K562 (cell line): ENCODE measurements at places on chromosomes 12 and 14. TPM values are rescaled to one million over a fixed set of nuclear protein-coding genes. Genes with fewer than 3 reads are reported as not detected.

- no peaks in the 10 kb centered on the region for H3K27me3 ChIP-seq
- no peak overlapping the region for H3K4me3 ChIP-seq
- DNase-seq: no peak
Measured at GRCh38 chr14:81981307-81981675, 447.6 kb upstream of the SEL1L start.

- H3K27me3 ChIP-seq: no peaks in the 10 kb centered on the region
- peak; percentile 11 for DNase-seq
- H3K4me3 ChIP-seq: peak overlapping the region; percentile 7; the same call in 1 of the 2 replicates
- H3K27ac ChIP-seq: 0 out of 3 replicates have a peak overlapping the region, but pooled peaks have one; percentile 24
- H3K4me1 ChIP-seq: peaks cover 38% of the 10 kb centered on the region
- H3K36me3 ChIP-seq: peaks cover 39% of the 10 kb centered on the region
Measured at GRCh38 chr14:76261371-76261811, 109.7 kb downstream of the GPATCH2L start.

GRCh38 chr12:7723926-7724325 lies 12.7 kb downstream of the DPPA3 start:
- H3K4me1 ChIP-seq: no peaks in the 10 kb centered on the region
- peaks cover 4% of the 10 kb centered on the region; the same call in 1 of the 2 replicates for H3K27me3 ChIP-seq
- H3K4me3 ChIP-seq: no peak overlapping the region

DNA sequence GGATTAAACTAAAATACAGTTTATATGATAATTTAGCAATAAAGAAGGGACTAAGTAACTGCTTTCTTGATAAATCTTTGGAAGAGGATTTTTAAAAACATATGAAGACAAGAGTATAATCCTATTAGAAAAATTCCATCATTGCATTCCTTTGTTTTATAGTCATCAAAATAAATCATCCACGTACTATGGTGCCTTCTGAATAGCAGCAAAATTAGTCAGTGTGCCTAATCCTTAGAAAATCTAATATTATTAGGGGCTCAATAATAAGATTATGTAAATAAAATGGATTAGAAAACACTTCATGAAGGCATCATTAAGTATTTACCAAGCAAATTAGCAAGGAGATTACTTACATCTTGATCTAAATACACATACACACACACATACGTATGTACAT lies 102.1 kb downstream of the KCNH5 start:
- H3K4me3 ChIP-seq: no peak overlapping the region
- no peaks in the 10 kb centered on the region for H3K4me1 ChIP-seq
- no peaks in the 10 kb centered on the region for H3K27me3 ChIP-seq
- no peaks in the 10 kb centered on the region for H3K36me3 ChIP-seq
- no peak for DNase-seq

DNA sequence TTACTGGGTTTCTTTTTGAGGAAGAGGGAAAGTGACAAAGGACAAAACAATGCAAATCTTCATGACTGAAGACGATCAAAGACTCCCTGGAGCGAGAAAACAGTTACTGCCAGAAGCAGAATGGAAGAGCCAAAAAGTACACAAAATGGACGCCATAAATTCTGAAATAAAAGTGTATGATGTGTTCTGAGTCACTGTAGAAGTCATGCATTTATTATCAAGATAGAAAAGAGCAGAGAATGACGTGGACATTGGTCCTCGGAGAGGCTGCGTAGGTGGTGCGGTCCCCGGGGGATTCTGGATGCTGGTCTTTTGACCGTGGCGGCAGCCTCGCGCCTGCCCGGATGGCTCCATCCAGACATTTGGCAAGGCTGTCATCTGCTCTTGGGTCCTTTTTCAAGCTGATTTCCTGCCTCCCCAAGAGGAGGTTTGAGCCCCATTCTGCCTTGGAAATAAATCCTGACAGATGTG lies 52.8 kb downstream of the C14orf132 start:
- no peaks in the 10 kb centered on the region for H3K4me1 ChIP-seq
- H3K27ac ChIP-seq: no peak overlapping the region
- H3K27me3 ChIP-seq: no peaks in the 10 kb centered on the region; the same call in 2 of the 3 replicates
- no peaks in the 10 kb centered on the region for H3K36me3 ChIP-seq
- no peak for DNase-seq

DNA sequence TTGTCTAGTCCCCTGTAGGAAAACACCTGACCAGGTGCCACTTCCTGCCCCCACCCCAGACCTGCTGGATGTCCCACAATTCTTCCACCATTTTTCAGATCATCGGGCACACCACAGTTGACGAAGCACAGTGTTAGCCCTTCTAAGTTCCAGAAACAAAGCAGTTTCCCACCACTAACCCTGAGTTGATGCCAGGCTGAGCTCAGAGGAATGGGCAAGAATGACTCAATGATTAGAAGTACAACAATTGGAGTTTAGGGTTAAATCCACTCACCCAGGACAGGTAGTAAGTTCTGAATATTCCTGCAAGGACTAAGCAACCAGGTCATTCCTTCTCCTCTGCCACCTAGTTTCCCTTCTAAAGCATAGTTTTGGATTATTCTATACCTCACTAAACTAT lies 979.8 kb downstream of the BCL11B start:
- H3K4me1 ChIP-seq: no peaks in the 10 kb centered on the region
- no peak overlapping the region for H3K27ac ChIP-seq
- H3K27me3 ChIP-seq: no peaks in the 10 kb centered on the region
- DNase-seq: no peak
- H3K4me3 ChIP-seq: no peak overlapping the region

- no peak overlapping the region for H3K4me3 ChIP-seq
- no peak overlapping the region for H3K27ac ChIP-seq
- no peak for DNase-seq
- H3K36me3 ChIP-seq: no peaks in the 10 kb centered on the region
- no peaks in the 10 kb centered on the region for H3K4me1 ChIP-seq
Measured at GRCh38 chr12:65867394-65867793, 43.1 kb downstream of the HMGA2 start.

- H3K4me1 ChIP-seq: no peaks in the 10 kb centered on the region
- no peak overlapping the region for H3K27ac ChIP-seq
- DNase-seq: no peak
Measured at GRCh38 chr14:82009076-82009475, 475.4 kb upstream of the SEL1L start.

DNA sequence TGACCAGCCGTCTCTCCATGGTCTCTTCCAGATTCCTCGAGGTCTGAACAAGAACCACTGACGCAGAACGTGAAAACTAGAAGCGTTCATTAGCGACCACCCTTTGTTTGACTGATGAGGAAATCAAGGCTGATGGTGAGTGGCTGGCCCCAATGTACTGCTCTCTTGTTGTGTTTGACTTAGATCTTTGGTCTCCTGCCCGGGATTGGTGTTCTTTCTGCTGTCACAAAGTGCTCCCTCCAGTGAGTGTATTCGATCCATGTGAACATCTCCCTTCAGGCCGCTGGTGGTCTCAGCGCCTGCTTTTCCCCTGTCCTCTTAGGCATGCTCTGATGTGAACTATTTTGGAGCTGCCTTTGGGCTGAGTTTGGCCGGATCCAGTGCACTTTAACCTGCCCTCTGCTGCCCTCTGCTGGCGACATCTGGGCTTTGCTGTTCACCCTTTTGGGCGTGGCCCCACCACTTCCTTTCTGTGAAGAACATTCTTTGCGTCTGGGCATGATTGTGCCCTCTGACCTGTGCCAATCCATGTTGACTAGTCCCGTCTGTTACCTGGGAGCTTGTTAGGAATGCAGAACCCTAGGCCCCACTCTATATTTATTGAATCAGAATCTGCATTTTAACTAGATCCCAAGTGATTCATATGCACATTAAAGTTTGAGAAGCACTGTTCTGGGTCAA lies 279.1 kb downstream of the TTC6 start:
- no peaks in the 10 kb centered on the region for H3K36me3 ChIP-seq
- no peak overlapping the region for H3K27ac ChIP-seq
- no peaks in the 10 kb centered on the region for H3K4me1 ChIP-seq

- no peak for DNase-seq
- H3K36me3 ChIP-seq: no peaks in the 10 kb centered on the region
- no peak overlapping the region for H3K27ac ChIP-seq
Measured at GRCh38 chr12:25186038-25186787, 8.7 kb downstream of the DNAI7 start.

DNA sequence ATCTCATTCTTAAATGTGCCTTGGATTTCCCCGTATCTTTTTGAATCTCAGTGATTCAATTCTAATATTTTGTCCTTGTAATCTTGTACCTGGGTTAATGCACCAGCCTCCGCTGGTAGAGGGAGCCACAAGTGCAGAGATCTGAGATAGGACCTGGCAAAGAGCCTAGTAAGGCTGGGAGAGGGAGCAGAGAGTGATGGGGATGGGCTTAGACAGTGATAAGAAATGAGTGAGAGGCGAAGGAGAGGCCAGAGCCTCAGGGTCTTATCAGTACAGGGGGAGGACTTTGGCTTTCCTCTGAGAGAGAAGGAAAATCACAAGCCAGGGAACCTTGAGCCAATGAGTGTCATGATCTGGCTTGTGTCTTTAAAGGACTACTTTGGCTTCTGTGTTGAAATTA lies 30.5 kb upstream of the LMNTD1 start:
- no peak overlapping the region for H3K27ac ChIP-seq
- H3K36me3 ChIP-seq: no peaks in the 10 kb centered on the region
- no peaks in the 10 kb centered on the region for H3K27me3 ChIP-seq

DNA sequence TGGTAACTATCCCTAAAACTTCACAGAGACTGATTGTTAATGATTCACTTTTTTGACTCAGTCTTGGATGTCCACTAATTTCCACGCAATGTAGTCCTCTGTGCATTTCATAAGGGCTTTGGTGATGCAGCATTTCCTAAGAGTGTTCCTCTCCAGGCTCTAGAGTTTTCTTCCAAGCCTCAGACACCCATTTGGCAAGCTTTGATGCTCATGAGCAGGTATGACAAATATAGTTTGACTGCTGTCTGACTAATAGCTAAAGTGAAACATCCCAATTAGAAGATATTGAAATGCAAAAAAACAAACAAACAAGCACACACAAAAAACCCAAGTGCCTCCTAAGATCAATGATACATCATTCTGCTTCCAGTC lies 1.5 kb upstream of the VAMP1 start:
- no peaks in the 10 kb centered on the region for H3K36me3 ChIP-seq
- H3K27ac ChIP-seq: no peak overlapping the region
- peaks cover 19% of the 10 kb centered on the region for H3K4me1 ChIP-seq
- DNase-seq: no peak

GRCh38 chr12:130768120-130768519 lies 52.0 kb upstream of the RIMBP2 start:
- no peak for DNase-seq
- H3K4me3 ChIP-seq: no peak overlapping the region
- H3K4me1 ChIP-seq: no peaks in the 10 kb centered on the region
- H3K27me3 ChIP-seq: peaks cover 35% of the 10 kb centered on the region
- H3K27ac ChIP-seq: no peak overlapping the region
- H3K36me3 ChIP-seq: no peaks in the 10 kb centered on the region

- no peak overlapping the region for H3K27ac ChIP-seq
- no peaks in the 10 kb centered on the region for H3K4me1 ChIP-seq
- DNase-seq: no peak
- peaks cover 99% of the 10 kb centered on the region for H3K36me3 ChIP-seq
- no peaks in the 10 kb centered on the region for H3K27me3 ChIP-seq
- no peak overlapping the region for H3K4me3 ChIP-seq
Measured at GRCh38 chr12:49049566-49050224, 10.9 kb downstream of the KMT2D start.

- H3K4me1 ChIP-seq: peaks cover 42% of the 10 kb centered on the region
- H3K36me3 ChIP-seq: peaks cover 57% of the 10 kb centered on the region
- H3K4me3 ChIP-seq: no peak overlapping the region
- H3K27me3 ChIP-seq: no peaks in the 10 kb centered on the region
- peak overlapping the region; percentile 99 for H3K27ac ChIP-seq
- DNase-seq: no peak
Measured at GRCh38 chr12:108690191-108690518, 41.2 kb downstream of the CORO1C start.

DNA sequence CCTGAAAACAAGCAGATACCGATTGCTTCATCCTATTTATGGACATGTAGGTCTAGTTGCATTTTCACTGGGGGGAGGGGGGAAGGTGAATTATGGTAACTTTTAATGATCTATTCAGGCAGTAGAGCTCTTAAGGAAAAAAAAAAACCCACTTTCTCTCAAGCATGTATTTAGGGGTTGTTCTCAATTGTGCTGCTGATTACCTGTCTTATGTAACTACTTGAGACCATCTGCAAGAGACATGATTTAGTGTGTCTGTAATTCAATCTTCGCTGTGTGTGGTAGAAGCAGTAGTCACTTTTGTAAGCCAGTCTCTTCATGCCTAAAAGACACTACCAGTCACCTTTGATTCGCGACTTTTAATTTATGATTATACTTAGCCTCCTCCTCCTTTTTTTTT lies 8.9 kb downstream of the CALM1 start:
- no peak for DNase-seq
- no peaks in the 10 kb centered on the region for H3K4me1 ChIP-seq

DNA sequence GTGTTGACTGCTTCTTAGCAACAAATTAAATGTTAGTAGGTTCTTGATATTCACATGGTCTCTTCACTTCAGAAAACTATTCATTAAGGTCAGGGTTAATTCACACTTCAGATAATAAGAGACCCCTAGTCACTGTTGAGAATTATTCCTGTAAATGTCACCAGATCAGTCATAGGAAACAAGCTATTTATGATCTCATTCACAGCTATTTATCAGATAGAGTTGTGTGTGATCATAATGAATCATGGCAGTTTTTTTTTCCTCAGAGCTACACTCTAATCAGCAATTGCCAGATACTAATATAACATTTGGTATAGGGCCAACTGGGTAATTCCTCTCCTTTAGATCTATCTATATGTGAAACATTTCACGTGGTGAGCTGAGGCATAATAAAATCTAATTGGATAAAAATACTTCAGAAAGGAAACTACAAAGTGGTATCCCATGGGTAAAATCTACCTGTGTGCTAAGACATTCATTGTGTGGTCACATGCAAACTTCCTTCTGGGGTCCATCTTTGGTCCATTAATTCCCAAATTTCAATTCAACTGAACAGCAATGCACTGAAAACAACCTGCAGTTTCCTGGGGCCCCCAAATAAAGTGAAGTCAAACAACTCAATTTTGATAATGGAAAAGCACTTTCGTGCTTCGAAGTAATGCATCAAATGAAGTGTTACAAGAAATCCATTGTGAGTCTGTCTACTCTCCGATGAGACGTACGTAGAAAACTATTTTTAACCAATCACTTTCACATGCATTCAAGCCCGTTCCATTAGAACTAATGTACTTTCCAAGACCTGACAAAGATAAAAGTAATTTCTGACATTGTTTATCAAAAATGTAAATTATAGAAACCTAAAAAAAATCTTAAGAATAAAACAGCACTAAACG lies 197.0 kb downstream of the ACSS3 start:
- H3K4me1 ChIP-seq: no peaks in the 10 kb centered on the region
- no peak overlapping the region for H3K27ac ChIP-seq
- H3K36me3 ChIP-seq: no peaks in the 10 kb centered on the region
- H3K27me3 ChIP-seq: no peaks in the 10 kb centered on the region

The E2F7 gene
- total RNA-seq: 13.0 and 13.5 TPM in 2 replicates

The PRB2 gene
- not detected in 2 replicates for total RNA-seq

The CIDEB gene
- total RNA-seq: 0.07 and 0.35 TPM in 2 replicates

The GPR84 gene
- total RNA-seq: not detected in 2 replicates

The CLEC1A gene
- total RNA-seq: not detected in 2 replicates

The HOMEZ gene
- 20.6 and 23.1 TPM in 2 replicates for total RNA-seq

The SERPINA10 gene
- not detected in 2 replicates for total RNA-seq

The TMEM19 gene
- total RNA-seq: 14.1 and 15.7 TPM in 2 replicates

The KLRF2 gene
- total RNA-seq: not detected in 2 replicates

The GLT8D2 gene
- not detected in 2 replicates for total RNA-seq

The TMCC3 gene
- total RNA-seq: 0.16 TPM in 1 of 2 replicates, not detected in the other
